ENCODE measurements at places on chromosomes 1 and 21.

GRCh38 chr1:167659881-167660280, 29.8 kb downstream of the RCSD1 start:
- no peak for DNase-seq

GRCh38 chr1:202624781-202625108, 85.5 kb downstream of the SYT2 start:
- DNase-seq, result no peak

GRCh38 chr1:92291372-92291999, 7.3 kb downstream of the GLMN start:
- DNase-seq, result no peak

GRCh38 chr1:51295926-51296325, 34.4 kb downstream of the TTC39A start:
- DNase-seq, result no peak

GRCh38 chr1:85393490-85393889, 71.5 kb downstream of the DDAH1 start:
- DNase-seq, result no peak

- no peak for DNase-seq
Measured at GRCh38 chr1:53323316-53323715, 4.6 kb downstream of the LRP8 start.

GRCh38 chr1:53153752-53154151, 11.3 kb upstream of the SLC1A7 start:
- no peak for DNase-seq
